ENCODE measurements at places on chromosomes 16 and 17. TPM values are rescaled to one million over a fixed set of nuclear protein-coding genes. Genes with fewer than 3 reads are reported as not detected.

- no peak for DNase-seq
These were observed 110.5 kb downstream of the PMP22 start for GRCh38 chr17:15154618-15155017.

DNA sequence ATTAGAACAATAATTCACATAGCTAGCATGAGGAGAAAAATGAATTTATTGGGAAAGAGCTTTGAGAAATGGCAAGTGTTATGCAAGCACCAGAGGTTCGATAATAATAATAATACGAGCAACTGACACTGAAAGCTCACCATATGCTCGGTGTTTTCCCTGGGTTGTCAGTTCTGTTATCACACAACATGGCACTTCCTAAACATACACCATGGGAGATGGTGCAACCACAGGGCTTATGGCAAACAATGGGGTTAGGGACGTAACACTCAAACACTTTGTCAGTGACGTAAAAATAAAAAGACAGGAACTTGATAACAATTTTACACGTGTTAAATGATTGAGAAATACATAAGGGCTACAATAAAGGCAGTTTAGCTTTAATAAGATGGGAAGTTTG lies 23.7 kb downstream of the OR1D5 start:
- DNase-seq, result no peak

GRCh38 chr17:28885951-28886350 lies 11.6 kb downstream of the FLOT2 start:
- no peak for DNase-seq

DNA sequence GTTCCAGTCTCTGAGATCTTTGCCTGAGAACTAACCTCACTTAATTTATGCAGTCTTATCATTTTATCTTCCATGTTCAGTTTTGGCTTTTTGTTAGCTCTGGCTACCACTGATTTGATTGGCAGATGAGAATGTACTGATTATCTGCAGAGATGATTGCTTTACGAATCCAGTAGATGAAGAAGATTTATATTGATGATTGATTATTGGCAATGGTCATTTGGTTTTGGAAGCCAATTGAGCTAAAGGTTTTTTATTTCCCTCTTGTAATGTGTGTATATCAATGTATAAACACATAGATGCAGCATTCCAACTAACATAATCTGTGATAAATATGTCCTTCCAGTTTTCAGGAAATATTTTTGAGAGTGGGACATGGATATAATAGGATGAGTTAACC lies 763.6 kb downstream of the CDH11 start:
- DNase-seq, result no peak

DNA sequence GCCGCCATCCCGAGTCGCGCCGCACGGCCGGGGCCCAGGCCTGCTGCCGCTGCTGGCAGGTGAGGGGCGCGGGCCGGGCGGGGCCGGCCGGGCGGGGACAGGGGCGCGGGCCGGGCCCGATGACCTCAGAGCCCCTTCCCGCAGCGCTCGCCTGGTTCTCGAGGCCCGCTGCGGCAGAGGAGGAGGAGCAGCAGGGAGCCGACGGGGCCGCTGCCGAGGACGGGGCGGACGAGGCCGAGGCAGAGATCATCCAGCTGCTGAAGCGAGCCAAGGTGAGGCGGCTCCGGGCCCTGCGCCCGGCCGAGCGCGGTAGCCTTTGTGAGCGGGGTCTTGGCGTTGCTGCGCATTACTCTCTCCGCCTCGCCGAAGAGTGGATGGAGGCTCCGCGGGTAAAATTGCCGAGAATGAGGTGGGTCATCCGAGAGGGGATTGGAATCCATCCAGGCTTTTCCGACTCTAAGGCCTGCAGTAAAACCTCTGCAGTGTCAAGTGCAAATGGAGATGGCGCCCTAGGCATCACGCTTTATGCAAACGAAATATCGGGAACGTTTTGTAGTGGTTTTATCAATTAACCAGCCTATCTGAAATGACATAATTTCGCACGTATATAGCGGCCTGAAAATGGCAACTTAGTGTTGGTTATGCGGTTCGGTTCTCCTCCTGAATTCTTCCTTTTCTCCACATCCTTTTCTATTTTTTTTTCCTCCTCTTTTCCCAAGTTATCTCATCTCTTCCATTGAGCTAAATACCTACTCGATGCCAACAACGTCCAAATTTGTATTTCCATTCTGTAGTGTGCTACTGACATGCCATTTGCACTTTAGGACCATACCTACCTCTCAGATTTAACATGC lies 577 bp downstream of the TTC19 start:
- DNase-seq, result peak; percentile 37

DNA sequence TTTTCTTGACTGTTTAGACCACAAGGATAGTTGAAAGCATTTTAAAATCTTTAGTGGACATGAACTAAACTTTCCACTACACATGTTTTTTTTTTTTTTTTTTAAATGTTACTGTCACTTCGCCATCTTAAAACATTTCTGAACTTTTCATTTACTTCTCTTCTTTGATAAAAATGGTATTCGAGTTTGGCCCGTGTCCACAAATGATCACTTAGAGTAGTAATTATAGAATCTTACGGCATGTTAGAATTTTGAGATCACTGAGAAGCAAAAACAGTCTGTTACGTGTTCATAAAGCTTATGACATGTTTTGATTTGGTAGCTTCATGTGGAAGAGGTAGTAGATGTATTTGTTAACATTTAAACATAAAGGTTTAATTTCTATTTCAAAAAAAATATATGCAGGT lies 1.1 kb downstream of the NSRP1 start:
- no peak for DNase-seq

- no peak for DNase-seq
These were observed 81.0 kb upstream of the TOB1 start for GRCh38 chr17:50946891-50947781.

DNA sequence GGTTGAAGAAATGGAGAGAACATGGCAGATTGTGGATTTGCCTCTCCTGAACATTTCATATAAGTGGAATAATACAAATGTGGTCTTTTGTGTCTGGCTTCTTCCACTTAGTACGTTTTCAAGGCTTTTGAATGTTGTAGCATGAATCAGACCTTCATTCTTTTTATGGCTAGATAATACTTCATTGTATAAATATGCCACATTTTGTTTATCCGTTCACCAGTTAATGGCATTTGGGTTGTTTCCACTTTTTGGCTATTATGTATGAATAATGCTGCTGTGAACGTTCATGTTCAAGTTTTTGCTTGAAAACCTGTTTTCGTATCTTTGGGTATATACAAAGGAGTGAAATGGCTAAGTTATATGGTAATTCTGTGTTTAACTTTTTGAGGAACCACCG lies 130.4 kb downstream of the TANC2 start:
- no peak for DNase-seq

- DNase-seq, result no peak
These were observed 26.1 kb upstream of the UBE2I start for GRCh38 chr16:1283296-1283695.

DNA sequence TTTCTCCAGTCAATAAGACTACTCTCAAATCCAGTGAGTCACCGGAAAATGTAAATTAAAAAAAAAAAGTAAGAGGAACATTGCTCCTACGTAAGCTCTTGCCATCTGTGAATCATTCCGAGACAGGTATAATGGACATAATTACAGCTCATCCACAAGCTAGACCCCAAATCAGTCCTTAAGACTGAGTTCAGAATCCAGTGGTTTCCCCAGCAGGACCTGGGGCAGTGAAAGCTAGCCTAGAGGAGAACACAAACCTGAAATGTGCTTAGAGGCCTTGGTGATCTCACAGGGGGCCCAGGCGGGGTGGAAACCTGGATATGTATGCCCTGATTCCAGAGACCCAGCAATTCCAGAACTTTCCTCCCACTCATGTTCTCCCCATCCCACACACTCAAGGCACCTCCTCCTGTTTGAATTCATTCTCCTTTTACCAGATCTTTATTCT lies 132.0 kb downstream of the COPRS start:
- DNase-seq, result no peak

The MAPT gene
- 6.1 TPM for total RNA-seq

The TM4SF5 gene
- 1.5 TPM for total RNA-seq
